ENCODE measurements at places on chromosomes 3 and 15.
A peak's percentile ranks its signal among the peaks of the same experiment; 100 is the strongest.

DNA sequence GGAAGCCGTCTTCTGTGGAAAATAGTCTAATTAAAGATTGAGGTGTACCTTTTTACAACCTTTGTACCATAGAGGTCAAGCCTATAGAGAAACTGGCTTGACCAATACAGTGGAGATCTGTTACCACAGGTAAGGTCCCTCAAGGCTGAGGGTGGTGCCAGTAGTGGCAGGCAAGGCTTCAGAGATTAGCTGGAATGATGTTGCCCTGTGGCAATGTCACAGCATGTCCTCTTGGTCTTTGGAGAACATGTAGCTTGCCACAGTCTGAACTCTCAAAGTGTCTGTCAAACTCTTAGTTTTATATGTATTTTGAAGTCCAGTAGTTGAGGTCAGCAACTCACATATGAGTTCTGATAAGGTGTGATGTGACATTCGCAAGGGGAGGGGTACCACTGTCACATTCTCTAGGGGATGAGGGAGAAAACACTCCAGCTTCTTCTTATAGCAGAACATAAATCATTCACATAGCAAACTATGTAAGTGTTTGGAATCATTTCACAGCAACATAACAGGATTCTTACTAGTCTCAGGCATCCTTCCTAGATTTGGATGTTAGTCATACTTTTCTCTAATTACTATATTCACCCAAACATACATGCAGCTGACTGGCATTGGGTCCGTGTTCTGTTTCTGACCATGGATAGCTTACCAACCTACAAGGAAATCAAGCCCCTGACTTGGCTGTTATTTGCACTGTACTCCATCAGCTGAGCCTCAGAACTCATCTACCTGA is 173.6 kb downstream of the UBE2E2 start:
- no peak for DNase-seq

- DNase-seq, result no peak
These were observed 1145.7 kb downstream of the EPHA3 start for GRCh38 chr3:90253131-90253530.

- peak; percentile 18 for DNase-seq
These were observed 87.0 kb downstream of the CFAP44 start for GRCh38 chr3:113354307-113354706.

DNA sequence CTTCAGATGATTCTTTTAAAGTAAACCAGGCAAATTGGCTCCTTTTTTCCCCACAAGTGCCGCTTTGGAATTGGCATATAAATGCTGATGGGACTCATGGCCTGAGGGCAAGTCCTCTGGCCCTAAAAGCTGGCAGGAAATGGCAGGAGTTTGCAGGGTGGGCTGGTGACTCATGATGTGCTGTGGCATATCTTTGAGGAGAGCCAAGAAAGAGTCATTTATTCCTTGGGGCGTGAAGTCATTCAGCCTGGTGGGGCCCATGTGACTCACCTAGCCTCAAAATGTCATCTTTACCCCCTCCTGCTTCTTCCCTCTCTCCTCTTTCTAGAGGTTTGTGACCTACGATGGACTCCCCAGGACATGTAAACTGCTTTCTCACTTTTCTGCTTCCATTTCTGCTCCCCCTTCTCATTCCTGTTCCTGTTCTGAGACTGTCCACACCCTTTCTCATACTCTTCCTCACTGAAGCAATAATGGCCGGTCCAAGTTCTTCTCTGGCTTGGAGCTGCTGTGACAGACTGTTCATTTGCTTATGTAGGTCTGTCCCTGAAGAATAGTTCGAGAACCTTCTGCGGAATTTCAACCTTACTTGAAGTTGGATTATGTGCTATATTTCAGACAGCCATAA is 326.1 kb downstream of the SATB1 start:
- peak; percentile 94 for DNase-seq

Data from foreskin keratinocyte (primary cell).